Activated CD4-positive, alpha-beta T cell treated with anti-CD3 and anti-CD28 coated beads, Interleukin-2, Interleukin-6, amounts not matched to agents 100 ng/mL and 50 ng/mL, durations not matched to agents 16 hours and 8 hours (primary cell): ENCODE measurements at places on chromosomes 5 and 9.

GRCh38 chr5:181182651-181183050 lies 22.3 kb downstream of the TRIM7 start:
- no peak for DNase-seq

- DNase-seq: no peak
Observed at GRCh38 chr5:84227236-84227635, 157.4 kb downstream of the EDIL3 start.

- DNase-seq: no peak
Observed at GRCh38 chr5:176440927-176441706, 7.1 kb upstream of the FAF2 start.

- no peak for DNase-seq
Observed at GRCh38 chr9:131612851-131613250, 67.5 kb downstream of the PRRT1B start.

DNA sequence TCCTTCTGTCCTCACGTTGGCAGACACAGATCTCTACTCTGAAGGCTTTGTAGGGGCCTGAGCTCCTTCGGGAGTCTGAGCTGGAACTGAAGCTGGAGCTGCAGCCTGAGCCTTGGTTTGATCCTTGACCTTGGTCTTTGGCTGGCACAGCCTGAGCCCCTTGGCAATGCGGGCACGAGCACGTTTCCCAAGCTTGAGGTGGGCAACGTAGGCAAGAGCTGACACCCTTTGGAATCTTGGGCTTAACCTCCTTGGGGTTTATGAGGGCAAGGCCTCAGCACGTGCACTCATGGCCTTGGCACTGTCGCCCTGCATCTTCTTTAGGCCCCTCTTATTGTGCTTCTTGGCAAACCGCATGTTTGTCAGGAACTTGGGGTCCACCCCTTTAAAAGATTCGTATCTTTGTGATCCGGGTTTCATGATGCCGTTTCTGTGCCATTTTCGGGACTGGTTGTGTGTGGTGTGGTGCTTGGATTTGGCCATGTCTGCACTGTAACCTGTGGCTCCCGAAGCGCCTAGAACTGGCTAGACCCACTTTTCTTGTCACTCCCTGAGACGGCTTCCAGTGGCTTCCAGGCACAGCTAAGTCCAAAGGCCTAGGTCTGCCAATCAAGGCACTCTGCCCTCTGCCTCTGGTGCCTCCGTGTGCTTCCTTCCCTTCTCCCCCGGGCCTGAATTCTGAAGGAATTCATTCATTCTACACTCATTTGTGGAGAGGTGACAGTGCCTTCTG lies 1.4 kb downstream of the SUSD1 start:
- no peak for DNase-seq

DNA sequence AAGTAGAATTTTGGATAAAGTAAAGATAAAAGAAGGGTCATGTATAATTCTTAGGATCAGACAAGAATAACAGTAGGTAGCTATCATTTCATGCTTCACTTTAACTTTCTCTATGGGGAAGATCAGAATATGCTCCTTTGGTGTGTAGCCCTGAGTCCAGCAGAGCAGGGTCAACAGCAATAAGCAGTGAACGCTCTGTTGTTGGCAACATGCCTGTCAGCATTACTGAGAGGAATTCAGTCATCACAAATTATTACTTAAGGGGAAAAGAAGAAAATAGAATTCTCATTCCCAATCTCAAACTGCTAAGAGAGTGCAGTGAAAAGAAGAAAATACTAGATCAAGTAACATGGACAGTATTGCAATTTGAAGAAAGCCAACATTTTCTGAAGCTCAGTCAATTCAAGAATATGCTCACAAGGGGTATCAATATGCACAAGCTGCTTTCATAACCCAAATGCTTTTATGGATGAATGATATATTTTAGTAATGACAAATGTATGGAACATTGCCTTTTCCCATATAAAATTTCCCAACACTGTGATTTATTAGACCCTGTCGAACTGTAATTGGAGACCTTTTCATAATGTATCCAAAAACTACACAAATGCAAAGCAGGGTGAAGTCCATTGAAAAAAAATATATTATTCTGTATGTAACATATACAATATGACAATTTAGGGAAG lies 1359.4 kb downstream of the EFNA5 start:
- DNase-seq: no peak

GRCh38 chr5:10106806-10107205 lies 142.9 kb downstream of the ATPSCKMT start:
- no peak for DNase-seq

- DNase-seq: no peak
Observed at GRCh38 chr5:114450437-114450836, 88.6 kb downstream of the KCNN2 start.

GRCh38 chr5:122332599-122333555 lies 20.8 kb downstream of the SNCAIP start:
- DNase-seq: no peak

GRCh38 chr9:136995772-136996311 lies 526 bp downstream of the CLIC3 start:
- DNase-seq: no peak

DNA sequence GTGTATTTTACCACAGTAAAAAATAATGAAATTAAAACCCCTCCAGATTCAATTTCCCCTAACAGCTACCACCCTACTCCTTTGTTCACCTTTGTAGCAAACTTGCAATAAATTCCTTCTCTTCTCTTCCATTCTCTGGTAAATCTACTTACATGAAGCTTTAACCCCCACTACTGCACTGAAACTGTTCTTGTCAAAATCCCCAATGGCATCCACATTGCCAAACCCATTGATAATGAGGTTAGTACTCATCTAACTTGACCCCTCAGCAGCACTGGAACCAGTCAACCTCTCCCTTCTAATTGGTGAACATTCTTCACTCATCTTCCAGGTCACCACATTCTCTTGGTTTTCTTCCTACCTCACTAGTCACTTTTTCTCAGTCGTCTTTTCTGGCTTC lies 29.6 kb downstream of the NRG2 start:
- no peak for DNase-seq

DNA sequence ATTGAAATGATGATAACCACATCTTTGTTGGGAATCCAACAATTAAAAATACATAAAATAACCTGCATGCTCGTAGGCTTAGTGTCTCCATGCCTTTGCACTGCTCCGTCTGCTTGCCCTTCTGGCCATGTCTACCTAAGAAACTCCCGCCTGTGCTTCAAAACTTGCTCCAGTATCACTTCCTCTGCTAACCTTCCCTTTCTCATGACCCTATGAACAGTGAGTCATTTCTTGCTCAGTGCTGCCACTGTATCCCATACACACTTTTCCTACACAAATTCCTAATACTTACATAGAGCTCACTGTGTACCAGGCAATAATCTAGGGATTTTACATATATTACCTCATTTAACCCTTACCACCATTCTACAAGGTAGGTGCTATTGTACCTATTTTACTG lies 33.5 kb downstream of the TMEM245 start:
- no peak for DNase-seq

DNA sequence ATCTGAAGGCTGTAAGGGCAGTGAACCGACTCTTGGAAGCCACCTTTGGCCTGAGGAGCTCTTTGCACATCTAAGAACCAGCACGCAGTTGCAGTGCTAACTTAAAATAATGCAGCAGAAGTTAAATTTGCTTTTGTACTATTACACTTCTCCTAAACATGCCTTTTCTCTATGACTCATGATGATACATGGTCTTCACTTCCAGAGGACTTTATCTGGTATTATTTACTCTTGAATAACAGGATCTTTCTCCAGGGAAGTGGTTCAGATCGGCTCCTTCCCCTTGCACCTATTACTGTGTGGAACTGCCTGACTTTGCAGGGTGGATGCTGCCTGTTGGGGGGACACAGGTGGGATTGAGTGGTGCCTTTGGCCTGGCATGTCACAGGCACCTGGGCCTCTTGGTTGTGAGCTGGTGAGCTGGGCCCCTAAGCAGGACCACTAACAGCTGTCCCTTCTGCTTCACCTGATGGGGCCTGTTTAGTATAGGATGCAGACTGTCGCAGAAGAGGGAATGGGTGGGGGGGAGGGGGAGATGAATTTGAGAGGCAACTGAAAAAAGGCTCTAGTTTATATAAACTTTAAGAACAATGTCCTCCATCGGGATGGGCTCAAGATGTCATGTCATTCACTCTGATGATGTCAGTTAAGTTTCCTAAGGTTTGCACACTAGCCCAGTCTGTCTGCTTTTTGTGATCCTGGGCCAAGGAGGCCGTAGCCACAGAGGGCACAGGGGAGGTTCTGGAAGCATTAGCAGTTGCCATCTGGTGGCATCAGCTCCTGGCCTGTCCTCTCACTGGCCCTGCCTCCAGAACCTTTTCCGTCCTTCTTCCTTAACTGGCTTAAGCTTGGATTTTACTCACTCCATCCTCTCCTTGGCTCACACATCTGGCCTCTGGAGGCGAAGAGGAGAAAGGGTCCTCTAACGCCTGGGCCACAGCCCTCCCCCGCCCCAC lies 33.9 kb upstream of the GABBR2 start:
- no peak for DNase-seq

- DNase-seq: no peak
Observed at GRCh38 chr5:64930672-64931318, 162.1 kb downstream of the CWC27 start.

DNA sequence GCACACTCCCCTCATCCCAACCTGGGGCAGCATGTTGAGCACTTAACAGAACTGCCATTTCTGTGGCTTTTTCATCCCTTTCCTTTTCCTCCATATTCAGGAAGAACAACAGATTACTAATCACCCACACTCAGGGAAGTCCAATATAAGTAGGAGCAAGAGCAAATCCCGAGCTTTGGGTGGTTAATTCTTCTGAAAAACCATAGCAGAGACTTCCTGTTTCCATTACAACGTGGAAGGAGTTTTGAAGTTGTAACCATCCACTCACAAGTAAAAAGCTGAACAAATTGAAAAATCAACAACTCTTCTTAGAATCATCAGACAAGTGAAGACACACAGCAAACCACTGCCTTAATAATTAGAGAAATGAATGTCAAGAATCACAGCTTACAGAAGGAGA lies 8.2 kb downstream of the CTSL start:
- no peak for DNase-seq

DNA sequence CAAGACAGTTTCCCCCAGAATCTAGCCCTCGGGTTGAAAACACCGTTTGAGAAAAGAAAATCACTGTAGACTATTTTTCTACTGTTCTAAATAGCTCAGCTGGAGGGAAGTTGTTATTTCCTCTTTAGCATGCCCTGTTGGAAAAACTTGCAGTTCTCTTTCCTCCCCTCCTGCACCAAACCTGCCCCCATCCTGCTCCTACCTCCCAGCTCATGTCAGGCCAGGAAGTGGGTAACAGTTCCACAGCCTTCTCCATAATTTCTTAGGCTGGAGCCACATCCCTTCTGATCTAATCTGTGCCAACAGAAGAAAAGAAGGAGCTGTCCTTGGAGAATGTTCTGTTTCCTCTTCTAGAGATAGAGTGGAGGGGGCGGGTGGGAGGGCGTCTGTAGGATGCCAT lies 437.7 kb downstream of the SPOCK1 start:
- DNase-seq: no peak

DNA sequence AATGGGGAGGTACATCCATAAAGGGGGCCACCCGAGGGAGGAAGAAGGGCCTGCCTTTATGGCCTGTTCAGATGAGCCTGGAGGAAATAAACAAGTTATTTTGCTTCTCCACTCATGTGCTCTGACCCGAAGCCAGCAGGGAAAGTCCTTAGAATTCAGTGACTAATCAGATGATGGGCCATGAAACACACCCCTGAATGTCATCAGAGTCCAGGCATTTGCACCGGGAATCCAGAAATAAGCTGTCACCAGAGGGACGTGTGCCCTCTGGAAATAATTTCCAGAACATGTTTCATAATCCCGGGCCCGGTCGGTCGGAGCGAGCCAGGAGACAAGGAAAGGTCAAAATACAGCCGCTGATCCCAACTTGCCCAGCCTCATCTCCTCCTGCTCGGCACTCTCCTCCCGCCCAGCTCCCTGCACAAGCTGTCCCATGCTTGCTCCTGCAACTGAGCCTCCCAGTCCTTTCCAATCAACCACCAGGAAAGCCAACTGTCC lies 73.6 kb upstream of the ZNF622 start:
- DNase-seq: no peak
